ENCODE measurements at places on chromosomes 6 and 20.

- DNase-seq, result no peak
Measured at GRCh38 chr20:48008850-48009515, 223.7 kb upstream of the SULF2 start.

DNA sequence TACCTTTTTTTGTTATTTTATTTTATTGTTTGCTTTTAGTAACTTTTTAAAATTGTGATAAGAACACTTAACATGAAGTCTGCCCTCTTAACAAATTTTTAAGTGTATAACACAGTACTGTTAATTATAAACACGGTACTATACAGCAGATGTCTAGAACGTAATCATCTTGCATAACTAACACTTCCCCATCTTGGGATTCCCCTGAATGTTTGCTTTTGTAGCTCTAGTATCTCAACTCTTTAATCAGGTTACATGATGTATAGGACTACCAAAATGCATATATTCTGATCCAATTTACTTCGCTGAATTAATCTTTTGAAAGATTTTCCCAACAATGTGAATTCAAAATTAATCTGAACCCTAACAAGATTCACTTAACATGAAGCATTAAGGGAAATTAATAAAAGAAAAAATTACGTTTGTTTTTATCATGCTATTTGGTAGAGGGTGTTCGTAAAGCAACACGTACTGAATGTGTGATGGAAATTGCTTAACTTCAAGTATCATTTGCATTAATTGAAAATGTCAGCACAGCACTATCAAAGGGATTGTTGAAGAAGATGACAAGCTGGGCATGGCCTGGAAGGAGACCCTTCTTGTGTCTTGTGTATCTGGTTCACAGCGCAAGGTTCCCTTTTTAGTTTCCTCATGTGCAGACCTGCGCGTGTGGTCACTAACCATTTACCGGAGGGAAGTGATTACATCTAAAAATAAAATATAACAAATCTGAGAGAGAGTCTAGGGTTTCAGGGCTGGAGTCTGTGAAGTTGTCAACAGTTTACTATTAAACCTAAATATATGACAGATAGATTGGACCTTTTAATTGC is 15.2 kb downstream of the COL19A1 start:
- DNase-seq, result no peak

GRCh38 chr20:5996765-5997164 is 46.3 kb downstream of the MCM8 start:
- peak; percentile 63 for DNase-seq

DNA sequence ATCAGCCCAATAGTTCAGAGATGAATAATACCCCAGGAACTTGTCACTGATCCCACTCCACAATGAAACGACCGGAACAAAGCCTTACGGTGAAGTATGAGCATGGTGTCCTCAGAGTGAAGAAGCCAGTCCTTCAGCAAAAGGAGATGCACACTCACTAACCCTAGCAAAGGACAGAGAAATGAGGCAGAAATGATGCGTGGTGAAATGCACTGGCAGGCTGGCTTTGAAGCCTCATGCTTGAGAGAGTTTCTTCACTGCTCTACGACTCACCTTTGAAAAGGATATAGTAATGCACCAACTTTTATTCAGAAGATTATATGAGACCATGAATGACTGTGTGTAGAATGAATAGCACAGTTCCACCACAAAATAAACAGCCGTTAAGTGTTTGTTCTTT is 74.8 kb downstream of the PHACTR1 start:
- no peak for DNase-seq

DNA sequence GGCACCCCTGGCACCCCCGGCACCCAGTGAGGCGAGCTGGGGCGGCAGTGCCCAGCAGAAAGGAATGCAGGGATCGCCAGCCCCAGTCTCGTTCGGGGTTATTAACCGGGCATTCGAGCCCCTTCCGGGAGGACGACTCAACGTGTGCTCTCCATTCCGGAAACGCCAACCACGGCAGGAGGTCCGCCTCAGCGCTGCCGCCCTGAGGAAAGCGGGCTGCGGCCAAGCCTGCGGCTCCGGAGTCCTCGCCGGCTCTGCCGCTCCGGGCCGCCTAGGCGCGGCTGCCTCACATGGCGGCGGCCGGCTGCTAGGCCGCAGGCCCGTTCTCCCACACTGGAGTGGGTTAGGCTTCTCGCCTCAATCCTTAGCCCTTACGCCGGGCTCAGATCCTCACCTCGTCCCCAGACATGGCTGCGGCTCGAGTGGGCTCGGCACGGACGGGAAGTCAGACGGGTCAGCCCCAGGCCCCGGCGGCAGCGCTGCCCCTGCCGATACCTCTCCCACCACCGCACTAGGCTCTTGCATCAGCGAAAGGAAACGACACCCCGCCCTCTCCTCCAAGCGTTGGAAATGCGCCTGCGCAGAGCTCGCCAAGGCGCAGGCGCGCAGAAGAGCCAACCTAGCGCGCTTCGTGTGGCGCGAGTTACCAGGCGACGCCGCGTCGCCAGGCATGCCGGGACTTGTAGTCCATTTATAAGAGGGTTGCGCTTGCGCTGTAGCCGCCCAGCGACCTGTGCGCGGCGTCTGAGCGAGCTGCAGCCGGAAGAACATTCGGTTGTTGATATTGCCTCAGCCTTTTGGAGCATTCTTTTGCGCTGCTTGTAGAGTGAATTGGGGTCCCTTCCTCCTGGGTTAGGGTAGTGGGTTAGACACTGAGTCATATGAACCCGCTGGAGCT is at the start of gene EIF2S2:
Gene EIF2S2 (minus strand): TSS at position 542 of the 898 bp plus-strand sequence. CDS start 133 bp downstream, at position 409.
- peak; percentile 90 for DNase-seq

- DNase-seq, result no peak
Measured at GRCh38 chr6:157510323-157511188, 129.6 kb downstream of the ZDHHC14 start.
